ENCODE measurements at places on chromosomes 4 and X. TPM values are rescaled to one million over a fixed set of nuclear protein-coding genes. Genes with fewer than 3 reads are reported as not detected.

The TNMD gene
- polyA plus RNA-seq = not detected

The BST1 gene
- polyA plus RNA-seq = not detected

The MFAP3L gene
- 43.4 TPM for polyA plus RNA-seq

The GABRA4 gene
- polyA plus RNA-seq = 15.9 TPM

The IGSF1 gene
- not detected for polyA plus RNA-seq

The GPAT3 gene
- 9.3 TPM for polyA plus RNA-seq

The RBMXL3 gene
- not detected for polyA plus RNA-seq

The XKRX gene
- polyA plus RNA-seq = not detected

The SSX2B gene
- not detected for polyA plus RNA-seq

The GUCY1B1 gene
- 81.6 TPM for polyA plus RNA-seq
